NCI-H2107 (cell line): ENCODE measurements at places on chromosomes 4 and X.
A peak's percentile ranks its signal among the peaks of the same experiment; 100 is the strongest.

DNA sequence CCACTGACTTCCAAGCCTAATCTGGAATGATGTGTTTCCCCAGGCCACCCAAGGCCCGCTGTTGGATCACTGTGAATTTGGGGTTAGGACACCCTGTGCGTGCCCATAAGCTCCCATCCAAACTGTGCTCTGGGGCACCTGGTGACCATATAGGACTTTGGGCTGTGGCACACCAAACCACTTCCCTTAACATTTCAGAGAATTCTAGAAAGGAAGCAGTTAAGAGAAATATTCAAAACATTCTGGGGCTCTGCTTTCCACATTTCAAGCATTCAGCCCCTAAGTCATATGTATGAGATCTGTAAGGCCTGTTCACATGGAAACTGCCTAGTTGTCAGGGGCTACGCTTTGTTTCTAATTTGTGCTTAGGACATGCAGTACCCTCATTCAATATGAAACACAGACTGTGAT lies 14.4 kb downstream of the VGLL1 start:
- DNase-seq: no peak

GRCh38 chr4:144646523-144647094 lies 653 bp downstream of the HHIP start:
- DNase-seq: no peak

- no peak for DNase-seq
Measured at GRCh38 chr4:138494931-138495330, 252.8 kb upstream of the SLC7A11 start.

GRCh38 chr4:91170768-91171167 lies 1043.6 kb downstream of the CCSER1 start:
- no peak for DNase-seq

DNA sequence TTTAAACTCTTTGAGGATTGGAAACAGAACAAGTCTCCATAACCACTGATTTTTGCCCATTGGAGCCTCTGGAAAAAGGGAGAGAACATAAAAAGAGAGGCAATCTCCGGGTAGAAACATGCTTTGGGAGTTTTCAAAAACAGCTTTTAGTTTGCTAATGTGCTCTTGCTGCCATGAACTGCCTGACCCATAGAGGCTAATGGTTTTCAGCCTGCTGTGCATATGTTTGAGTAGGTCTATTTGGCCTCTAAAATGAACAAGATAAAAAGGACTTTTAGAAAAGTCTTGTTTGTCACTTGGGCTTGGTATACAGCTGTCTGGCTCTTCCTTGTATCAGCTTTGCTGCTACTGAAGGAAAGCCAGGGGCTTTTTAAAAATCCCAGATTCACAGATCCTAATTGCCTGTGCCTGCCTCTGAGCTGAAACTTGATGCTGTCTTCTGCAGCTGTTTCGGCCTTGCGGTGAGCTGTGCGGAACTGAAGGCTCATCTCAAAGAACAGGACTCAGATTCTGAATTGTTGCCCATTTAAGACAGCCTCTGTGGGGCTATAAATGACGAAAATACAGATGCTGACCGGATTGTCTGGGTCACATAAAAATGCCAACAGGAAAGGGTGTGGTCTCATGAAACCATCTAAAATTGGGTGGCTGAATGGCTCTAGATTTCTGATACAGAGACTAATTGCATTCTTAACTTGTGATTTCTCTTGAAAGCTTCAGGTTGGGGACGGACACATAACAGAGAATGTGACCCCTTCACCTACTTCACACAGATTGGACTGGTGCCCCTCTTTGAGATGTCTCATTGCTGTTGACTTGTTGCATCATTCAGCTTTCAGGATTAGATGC lies 18.4 kb upstream of the ZNF41 start:
- DNase-seq: peak; percentile 8

DNA sequence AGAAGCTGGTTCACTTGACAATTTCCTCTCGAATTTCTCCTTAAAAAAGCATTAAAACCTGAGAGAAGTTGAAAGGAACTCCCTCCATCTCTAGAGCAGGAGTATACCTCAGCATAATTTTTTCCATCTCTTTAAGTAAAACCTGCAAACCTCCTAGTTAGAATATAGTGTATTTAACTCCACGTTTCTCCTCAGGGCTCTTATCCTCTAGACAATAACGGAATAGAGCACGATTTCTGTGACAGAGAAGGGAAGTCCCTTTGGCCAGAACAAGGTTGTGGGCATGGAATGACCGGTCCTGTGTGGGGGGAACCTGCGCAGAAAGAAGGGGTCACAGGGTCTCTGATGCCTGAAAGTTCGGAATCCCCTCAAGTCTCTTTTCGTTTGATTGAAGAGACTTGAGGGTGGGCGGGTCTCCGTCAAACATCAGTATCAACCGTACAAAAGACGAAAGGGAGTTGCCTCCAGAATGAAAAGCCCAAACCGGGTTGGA lies 697 bp downstream of the ZNF280C start:
- DNase-seq: no peak

GRCh38 chr4:93983140-93983539 lies 154.6 kb downstream of the ATOH1 start:
- no peak for DNase-seq

- no peak for DNase-seq
Measured at GRCh38 chrX:16075087-16075486, 48.3 kb upstream of the GRPR start.
